Progenitor cell of endocrine pancreas (in vitro differentiated cells): ENCODE measurements at places on chromosomes 3 and 15.

GRCh38 chr3:126003447-126004190 is 34.6 kb downstream of the ROPN1B start:
- no peak for DNase-seq

DNA sequence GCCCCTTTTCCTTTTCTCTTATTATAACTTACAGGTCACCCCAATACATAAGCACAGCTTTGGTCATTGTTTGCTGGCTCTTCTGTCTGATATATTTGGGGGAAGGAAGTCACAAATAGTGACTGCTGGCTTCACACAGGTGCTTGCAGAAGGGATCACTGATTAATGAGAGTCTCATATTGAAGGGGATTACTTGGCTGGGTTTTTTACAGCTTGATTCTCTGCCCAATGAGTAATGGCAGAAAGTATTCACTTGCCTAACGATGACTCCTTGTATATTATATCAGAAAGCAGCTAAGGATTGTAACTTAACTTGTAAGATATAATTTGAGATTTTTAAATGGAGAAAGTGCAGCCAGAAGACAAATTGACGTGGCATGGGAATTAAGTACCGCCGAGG is 119.3 kb upstream of the PFN2 start:
- no peak for DNase-seq

DNA sequence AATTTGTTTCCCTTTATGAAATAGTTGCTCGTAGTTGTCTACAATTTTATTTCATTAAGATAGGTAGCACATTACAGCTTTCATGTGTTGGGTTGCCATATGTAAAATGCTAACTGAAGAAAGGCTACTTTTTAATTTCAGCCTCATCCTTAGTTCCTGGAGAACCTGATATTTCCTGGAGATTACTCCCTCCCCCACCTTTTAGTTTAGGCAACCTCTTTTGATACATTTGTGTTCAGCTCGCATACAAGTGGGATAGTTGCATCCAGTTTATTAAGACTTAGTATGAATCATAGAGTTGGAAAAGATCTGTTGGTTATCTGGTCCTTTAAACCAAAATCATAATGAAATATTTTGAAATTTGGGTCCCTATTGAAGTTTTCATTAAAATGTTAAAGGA is 6.0 kb downstream of the SETD5 start:
- DNase-seq: no peak

- no peak for DNase-seq
Observed at GRCh38 chr15:73782344-73782959, 29.3 kb upstream of the INSYN1 start.

- DNase-seq: no peak
Observed at GRCh38 chr3:12585970-12586369, 29.1 kb downstream of the MKRN2 start.

DNA sequence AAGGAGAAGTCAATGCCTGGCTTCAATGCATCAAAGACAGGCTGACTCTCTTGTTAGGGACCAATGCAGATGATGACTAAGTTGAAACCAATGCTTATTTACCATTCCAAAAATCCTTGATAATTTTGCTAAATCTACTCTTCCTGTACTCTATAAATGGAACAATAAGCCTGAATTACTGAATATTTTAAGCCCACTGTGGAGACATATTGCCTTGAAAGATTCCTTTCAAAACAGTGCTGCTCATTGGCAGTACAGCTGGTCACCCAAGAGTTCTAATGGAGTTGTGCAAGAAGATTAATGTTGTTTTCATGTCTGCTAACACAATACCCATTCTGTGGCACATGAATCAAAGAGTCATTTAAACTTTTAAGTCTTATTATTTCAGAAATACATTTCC is 181.0 kb upstream of the CBLB start:
- DNase-seq: no peak

DNA sequence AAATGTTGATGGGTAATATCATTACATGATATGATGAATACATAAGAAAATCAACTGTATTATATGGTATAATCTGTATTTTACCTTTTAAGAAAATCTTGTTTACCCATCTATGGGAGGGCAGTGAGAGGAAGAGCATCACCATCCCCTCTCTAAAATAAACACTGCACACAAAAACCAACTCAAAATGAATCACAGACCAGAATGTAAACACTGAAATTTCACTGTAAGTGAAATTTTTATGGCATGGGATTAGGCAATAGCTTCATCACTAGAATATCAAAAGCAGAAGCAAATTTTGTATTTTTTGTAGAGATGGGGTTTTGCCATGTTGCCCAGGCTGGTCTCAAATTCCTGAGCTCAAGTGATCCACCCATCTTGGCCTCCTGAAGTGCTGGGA is 26.2 kb downstream of the IFT80 start:
- DNase-seq: no peak

DNA sequence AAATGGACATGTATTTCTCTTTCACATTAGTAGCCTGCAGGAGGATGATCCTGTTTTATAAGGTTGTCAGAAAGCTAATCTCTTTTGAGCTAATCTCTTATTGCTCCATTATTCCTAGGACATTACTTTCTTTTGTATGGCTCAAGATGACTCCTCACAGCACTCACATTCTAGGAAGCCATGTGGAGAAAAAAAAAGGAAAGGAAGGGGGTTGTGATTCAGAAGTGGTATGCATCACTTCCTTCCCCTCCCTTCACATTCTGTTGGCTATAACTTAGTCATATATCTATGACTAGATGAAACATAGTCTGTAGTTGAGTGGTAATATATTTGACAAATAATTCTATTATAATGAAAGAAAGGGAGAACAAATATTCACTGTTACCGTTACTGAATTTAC is 168.8 kb upstream of the TTC14 start:
- DNase-seq: no peak

DNA sequence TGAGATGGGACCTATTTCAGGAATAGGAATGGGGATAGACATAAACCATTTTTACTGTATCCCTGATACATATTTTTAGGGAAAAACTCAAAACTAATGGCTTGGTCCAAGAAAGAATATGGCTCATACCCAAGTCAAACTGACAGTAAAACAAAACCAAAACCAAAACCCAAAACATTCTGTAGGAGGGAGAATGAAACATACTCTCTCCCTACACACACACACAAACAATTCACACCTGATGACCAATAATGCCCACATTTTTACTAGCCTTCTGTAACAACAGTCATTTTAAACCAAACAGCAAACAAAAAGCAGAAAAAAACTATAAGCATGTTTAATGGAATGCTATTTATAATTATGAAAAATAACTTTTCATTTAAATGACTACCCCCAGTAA is 74.9 kb downstream of the NBEAL2 start:
- no peak for DNase-seq

GRCh38 chr15:62706317-62706716 is 336.2 kb upstream of the TPM1 start:
- no peak for DNase-seq

GRCh38 chr3:147336543-147337278 is 69.6 kb downstream of the ZIC4 start:
- DNase-seq: no peak

- no peak for DNase-seq
Observed at GRCh38 chr15:41499109-41499851, 5.6 kb downstream of the ITPKA start.

- DNase-seq: no peak
Observed at GRCh38 chr3:142694225-142694624, 29.6 kb upstream of the TRPC1 start.

GRCh38 chr3:157129803-157130466 is 30.0 kb downstream of the CCNL1 start:
- no peak for DNase-seq

DNA sequence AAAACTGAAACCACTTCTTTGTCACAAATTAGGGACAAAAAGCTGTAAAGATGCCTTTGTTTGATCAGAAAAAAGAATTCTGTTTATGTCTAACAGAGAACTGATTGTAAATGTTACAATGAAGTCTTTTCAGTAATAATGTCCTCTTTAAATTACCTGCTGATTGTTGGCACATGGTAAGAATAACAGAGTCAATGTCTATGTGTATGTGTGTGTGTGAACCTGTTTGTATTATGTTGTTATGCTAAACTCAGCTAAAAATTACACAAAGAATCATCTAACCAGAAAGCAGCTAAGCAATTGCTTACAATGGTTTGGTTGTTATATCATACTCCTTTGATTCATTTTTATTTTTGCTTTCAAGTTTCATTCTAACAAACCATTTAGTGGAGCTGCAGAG is 159.1 kb upstream of the PDZRN3 start:
- no peak for DNase-seq

DNA sequence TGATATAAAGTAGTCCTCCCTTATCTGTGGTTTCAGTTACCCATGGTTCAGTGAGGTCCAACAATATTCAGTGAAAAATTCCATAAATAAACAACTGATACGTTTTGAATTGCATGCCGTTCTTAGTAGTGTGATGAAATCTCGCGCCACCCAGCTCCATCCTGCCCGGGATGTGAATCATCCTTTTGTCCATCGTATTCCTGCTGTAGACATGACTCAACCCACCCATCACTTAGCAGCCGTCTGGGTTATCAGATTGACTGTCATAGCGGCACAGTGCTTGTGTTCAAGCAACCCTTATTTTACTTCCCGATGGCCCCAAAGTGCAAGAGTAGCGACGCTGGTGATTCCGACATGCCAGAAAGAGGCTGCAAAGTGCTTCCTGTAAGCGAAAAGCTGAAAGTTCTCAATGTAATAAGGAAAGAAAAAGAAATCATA is 48.0 kb upstream of the MEX3B start:
- no peak for DNase-seq

DNA sequence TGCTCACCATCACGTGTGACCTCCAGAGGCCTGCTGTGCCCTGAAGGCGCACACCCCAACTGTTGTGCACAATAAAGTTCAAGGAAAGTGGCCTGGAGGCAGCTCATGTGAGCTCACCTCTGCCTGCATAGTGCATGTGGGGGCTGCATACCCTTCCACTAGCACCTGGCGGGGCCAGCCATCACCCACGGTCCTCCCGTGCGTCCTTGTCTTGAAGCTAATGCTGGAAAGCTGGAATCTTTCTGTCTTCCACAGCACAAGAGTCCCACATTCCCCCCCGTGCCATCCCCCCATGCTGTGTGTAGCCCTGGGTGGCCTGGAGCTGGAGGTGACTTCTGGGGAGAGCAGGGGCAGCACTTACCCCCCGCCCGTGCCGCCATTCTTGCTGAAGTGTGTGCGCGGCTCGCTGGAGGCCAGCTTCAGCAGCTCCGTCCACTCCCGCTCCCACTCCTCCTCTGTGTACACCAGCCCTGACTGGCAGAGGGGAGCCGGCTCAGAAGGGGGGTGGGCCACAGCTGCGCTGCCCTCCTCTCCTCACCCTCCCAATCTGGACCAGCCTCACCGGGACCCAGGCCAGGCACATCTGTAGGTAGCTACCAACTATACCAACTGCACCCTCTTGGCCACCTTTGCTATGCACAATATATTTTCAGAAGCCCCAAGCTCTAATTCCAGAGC is 199.5 kb downstream of the KLF13 start:
- DNase-seq: no peak

DNA sequence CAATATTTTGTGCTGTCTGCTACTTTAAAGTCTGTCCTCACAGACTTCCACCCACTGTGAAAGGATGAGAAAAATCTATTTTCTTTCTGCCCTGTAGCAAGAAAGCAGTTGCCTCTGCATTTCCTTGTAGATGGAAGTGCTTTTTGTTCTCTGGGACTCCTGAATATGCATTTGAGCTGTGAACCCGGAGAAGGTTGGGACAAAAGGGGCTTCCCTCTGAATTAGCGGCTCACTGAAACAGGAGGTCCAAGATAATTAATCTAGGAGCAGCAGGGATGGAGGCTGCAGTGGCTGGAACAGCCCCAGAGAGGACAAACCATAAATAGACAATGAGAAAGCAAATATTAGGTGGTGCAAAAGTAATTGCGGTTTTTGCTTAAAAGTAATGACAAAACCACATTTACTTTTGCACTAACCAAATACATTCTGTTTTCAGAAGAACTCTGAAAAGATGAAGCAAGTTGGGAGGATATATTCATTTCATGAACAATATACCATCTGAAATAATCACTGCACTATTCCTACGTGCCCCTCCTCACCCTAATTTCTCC is 143.4 kb upstream of the KBTBD8 start:
- no peak for DNase-seq

- no peak for DNase-seq
Observed at GRCh38 chr3:52452570-52453221, 1.1 kb downstream of the TNNC1 start.

DNA sequence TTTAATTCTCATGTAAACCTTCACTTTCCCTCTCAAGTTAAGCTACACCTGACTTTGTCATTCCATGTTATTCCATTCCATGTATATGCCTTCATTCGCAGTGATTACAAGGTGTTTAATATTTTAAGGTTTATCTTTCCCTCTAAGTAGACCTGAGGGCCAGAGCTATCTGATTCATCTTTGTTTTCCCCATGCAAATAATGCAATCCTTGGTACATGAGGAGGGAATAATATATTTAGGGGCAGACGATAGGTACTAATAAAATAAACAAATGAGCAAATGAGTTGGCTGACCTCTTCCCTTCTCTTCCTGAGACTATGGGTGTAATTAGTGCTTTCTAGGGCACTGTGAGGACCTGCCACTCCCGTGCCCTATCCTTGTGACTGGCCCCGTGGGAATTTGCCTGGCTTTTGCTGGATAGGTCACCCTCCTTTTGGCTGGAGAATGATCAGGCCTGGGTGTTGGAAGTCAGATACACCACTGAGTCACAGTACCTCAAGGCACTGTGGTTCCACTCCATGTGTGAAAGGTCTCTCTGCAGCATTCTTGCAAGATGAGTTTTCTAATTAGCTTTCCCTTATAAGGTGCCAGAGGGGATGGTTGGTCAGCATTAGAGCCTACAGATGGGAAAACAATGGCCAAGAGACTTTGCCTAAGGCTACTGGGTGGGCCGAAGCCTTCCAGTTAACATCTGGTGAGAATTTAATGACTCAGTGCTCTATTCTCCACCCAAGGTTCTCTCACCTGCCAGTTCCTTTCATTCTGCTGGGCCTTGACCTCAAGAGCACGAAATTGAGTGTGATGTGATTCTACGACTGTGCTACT is 183.2 kb downstream of the P3H2 start:
- no peak for DNase-seq

GRCh38 chr3:152658977-152659720 is 175.8 kb upstream of the P2RY1 start:
- DNase-seq: no peak

- no peak for DNase-seq
Observed at GRCh38 chr15:51760805-51761204, 9.4 kb downstream of the TMOD2 start.

GRCh38 chr15:31067890-31068603 is 33.5 kb downstream of the TRPM1 start:
- no peak for DNase-seq
